ENCODE measurements at places on chromosomes 7 and 10.

- no peak for DNase-seq
Measured at GRCh38 chr7:76354516-76354915, 4.3 kb downstream of the YWHAG start.

- DNase-seq = peak; percentile 44
Measured at GRCh38 chr7:2483494-2483893, 7.3 kb upstream of the GRIFIN start.

- DNase-seq = no peak
Measured at GRCh38 chr7:101874028-101874427, 56.6 kb downstream of the CUX1 start.

DNA sequence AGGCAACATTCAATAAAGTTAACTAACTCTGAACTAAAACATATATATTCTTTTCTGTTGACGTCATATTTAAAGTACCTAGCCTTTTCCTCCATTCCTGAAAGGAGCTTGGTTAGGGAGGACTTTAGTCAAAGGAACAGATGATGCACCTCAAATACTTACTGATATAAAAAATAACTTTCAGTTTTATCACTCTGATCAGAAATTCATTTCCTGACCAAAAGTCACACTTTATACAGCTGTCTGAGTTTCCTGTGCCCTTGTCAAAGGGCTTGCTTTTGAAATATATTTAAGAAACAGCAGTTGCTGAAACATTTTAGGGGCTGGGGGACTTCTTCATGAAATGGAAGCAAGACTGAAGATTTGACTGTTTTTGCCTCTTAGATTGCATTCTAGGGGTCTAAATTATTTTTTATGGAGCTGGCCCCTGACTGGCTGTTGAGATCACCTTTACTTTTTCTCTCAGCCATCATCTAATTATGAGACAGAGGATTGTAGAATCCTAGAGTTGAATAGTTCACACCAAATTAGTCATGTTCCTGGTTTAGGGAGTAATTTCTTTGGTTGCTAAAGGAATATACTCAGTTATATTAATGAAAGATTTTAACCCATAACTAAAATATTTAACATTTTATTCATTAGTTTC, 46.6 kb downstream of the GLCCI1 start:
- no peak for DNase-seq

DNA sequence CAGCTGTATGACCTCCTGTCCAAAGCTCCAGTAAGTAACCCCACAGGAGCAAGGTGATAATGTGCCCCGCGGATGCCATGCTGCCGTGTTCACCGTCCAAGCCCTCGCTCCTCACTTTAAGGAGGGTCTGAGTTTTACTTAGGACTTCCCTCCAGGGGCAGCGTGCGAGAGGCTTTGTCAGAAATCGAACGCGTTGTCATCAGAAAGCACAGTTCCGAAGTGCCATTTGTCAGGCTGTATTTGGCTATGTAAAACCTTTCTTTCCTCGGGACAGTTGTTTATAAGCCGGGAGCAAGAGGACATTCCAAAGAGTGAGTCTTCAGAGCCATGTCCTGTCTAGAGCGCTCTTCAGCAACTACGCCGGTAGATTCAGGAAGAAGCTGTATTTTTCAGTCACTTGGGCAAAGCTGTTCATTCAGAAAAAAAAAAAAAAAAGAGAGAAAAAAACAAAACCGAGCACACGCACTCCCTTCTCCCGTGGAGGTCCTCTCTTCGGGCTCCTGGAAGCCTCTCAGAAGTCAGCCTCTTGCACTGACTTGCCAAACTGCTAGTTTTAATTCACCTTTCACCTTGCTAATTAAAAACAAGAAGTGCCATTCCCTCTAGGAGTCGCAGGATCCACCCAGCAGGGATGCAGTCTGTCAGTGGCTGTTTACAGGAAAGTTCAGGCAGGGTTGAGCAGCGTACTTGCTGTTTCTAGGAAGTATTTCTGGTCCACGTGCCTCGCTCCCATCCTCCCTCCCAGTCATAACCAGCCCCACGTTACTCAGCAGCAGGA, at the start of gene SEMA3E:
SEMA3E (minus strand) TSS at position 676 of the 778 bp plus-strand sequence.
- no peak for DNase-seq

DNA sequence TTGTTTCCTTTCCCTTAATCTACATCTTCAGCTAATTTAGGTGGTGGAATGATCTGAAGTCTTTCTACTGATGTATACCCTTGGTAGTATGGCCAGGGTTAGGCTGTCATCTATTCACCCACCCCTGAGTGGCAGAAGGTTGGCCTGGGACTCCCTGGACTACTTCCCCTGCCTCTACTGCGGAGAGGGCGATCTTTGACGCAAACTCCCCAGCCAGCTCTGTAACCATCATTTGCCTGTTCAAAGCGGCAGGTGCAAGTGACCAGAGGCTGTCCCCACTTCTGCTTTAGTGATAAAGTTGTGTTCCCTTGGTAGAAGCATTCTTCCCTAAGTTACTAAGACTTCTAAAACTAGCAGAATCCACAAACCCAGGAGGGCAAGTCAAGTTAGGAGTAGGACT, 70.8 kb upstream of the UNC5B start:
- no peak for DNase-seq

DNA sequence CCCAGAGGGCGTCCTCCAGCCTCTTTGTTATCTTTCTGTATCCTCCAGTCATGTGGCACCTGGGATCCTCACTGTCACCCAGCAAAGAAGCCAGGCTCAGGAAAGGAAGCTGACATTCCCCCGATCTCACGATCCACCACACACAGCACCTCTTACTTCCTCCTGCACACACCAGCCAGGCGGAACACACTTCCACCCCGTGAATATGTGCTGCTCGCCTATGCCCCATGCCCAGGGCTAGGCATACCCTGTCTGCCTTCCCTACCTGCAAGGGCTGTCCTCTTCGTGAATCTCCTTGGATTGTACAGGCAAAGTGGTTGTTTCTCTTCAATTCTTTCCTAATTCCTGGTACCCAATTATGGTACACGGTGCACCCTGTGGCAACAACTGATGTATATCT, 191.0 kb downstream of the TNS3 start:
- no peak for DNase-seq

DNA sequence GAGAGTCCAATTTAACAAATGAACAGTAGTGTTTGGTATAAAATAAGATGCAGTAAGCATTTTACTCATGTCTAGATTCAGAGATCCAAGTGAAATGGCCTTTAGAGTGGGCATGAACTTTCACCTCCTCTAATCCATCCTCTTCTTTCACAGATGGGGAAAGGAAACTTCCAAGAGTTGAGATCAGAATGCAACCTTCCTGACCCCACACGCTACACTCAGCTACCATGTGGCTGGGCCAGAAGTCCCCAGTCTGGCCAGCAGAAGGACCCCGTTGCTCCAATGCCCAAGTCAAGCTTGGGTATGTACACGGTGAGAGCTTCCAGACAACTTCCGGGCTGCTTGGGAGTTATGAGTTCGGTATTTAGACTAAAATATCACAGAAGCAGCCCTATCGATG, 228.0 kb downstream of the ELMO1 start:
- no peak for DNase-seq

DNA sequence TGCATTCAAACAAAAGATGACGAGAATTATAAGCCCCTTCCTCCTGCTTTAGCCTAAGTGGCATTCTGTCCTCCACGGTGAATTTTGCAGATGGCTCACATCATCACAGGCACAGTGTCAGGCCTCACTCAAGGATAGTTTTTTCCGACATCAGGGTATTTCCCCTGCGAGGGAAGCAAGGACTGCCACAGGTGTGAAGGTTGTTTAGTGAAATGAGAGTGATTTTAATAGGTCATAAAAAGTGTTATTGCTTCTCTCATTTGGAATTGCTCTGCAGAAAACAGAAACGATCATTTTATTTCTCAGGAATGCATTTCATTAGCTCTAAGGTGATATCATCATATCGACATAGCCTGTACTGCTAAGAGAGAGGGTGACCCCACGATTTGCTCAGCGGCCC, 128.7 kb upstream of the LANCL2 start:
- DNase-seq = no peak

DNA sequence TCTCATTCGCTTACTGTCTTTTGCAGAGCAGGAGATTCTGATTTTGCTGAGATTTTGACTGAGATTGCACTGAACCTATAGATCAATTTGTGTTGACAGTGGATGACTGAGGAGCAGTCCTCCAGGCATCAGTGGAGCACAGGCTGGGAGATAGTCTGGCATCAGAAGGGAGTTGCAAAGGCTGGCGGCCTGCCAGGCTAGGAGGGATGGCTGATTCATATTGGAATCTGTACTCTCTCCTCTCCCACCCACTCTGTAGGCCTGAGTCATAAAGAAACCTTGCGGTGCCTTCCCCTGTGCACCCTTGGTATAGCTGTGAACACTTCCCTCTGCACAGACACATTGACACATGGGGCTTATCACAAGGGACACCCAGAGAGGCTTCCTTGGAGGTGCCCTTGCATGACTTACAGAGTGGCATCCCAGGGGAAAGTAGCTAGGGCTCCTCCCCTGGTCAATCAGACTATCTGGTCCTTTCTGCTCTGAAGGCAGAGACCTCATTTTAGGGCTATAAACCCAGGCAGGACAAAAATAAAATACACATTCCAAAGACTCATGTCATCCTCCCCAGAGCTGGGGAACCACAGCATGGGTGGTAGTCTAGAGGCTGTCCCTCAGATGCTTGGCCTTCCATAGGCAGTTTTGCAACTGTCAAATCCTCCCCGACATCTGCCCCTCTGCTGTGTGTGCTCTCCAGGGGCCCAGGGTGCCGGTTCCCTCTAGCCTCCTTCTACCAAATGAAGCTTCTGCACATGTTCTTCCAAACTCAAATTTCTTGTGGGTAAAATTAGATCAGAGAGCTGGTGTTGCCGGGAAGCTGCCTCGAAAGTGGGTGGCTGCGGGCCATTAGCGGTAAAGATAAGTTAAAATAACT, 37.4 kb upstream of the EEPD1 start:
- DNase-seq = no peak

- no peak for DNase-seq
Measured at GRCh38 chr7:21616796-21617436, 74.1 kb downstream of the DNAH11 start.

- no peak for DNase-seq
Measured at GRCh38 chr7:41882256-41882655, 179.4 kb upstream of the INHBA start.

DNA sequence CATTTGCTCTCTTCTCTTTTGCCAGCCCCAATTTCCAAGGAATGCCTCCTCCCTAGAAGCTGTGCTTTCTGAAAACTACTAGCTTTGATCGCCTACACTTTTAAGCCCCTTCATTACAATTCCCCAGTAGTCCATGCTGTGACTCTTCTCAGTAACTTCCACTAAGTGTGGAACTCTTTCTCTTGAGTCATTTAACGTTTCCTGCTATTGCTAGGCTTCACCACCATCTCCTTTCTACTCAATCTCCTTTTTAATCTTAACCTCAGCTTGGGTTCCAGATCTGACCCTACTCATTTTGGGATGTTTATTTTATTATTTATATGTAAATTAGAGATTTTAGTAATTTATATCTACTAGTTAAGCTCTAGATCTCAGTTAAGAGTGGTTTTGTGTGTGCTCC, 14.4 kb upstream of the SEMA3D start:
- no peak for DNase-seq

GRCh38 chr10:57696641-57697040, 571.1 kb downstream of the IPMK start:
- DNase-seq = no peak

- no peak for DNase-seq
Measured at GRCh38 chr10:133143200-133143533, 16.9 kb upstream of the KNDC1 start.

GRCh38 chr7:124597509-124597908, 168.1 kb downstream of the GPR37 start:
- DNase-seq = no peak

GRCh38 chr7:148031811-148032210, 558.8 kb upstream of the C7orf33 start:
- DNase-seq = no peak

DNA sequence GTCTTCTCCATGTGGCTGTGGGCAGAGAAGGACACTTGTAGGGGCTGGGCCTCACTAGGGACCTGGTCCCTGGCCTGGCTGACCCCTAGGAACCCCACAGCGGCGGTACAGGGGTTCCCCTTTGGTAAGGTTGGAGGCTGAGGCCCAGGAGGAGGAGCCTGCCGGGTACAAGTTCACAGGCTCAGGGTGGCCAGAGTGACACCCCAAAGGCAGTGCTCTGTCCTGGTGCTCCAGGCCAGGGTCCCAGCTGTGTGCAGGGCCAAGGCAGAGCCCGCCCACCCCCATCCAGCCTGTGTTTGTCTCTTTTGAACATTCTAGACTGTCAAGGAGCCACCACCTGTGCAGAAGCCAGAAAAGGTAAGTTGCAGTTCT, 23.3 kb downstream of the ANTXRL start:
- DNase-seq = no peak

DNA sequence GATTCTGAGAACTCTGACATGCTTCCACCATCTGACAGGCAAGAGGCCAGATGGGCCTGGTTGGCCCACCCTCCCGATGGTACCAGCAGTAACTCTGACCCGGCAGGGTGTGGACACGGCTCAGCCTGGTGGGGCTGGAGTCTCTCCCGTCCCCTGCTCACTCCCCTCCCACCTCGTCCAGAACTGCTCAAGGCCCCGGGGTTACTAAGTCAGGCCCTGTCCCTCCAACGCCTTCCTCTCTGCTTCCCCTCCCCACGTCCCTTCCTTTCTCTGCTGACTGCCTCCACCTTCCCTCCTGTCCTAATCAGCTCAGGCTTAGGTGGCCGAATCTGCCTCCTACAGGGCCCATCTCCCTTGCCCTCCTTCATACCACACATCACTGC, 12.5 kb downstream of the CALML5 start:
- DNase-seq = no peak

DNA sequence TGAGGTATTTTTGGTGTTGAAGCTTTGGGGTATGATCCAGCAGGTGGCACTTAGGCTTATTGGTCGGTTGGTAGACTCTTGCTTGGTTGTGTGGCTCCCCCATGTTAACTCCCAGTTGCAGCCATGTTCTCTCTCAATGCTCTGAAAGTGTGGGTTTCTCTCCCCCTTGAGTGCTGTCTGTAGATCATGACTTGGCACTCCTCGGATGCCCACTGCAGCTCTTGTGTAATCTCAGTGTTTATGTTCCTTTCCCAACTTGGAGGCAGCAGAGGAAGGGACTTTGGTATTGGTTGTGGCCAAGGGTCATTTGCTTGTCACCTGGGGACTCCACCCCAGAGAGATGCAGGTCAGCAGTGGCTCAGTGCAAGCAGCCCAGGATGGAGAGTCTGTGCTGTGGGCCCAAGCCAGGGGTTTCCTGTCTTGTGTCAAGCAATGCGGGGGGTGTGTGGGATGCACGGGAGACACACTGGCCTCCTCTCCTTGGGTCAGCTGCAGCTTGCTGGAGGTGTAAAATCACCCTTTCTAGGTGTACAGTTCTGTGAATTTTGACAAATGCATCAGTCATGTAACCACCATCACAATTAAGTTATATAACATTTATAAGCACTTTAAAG, 36.9 kb downstream of the PIK3CG start:
- DNase-seq = no peak

- no peak for DNase-seq
Measured at GRCh38 chr10:80144067-80144695, 11.7 kb downstream of the PLAC9 start.

DNA sequence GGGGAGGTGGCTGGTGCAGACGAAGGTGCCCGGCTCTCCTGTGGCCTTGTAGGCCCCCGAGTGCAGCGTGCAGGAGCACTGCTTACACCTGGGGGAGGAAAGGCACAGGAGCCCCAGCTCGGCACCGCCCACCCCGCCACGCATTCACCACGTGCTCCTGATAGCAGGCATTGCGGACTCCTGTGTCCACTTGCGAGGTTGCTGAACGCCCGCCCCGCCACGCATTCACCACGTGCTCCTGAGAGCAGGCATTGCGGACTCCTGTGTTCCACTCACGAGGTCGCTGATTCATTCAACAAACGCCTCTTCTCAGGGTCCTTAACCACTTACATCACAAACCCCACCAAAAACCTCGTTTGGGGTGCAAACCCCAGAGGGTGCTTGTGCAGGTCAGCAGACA, 13.9 kb downstream of the MICALL2 start:
- DNase-seq = no peak

- no peak for DNase-seq
Measured at GRCh38 chr10:5629303-5630111, 36.9 kb downstream of the ASB13 start.
